CD4-positive, alpha-beta T cell treated with Interleukin-17A for 1 hour (primary cell): ENCODE measurements at places on chromosomes 16 and 17.

- DNase-seq: no peak
Measured at GRCh38 chr16:30143347-30143702, 20.3 kb upstream of the MAPK3 start.

- DNase-seq: no peak
Measured at GRCh38 chr17:56637254-56637653, 43.8 kb downstream of the NOG start.

DNA sequence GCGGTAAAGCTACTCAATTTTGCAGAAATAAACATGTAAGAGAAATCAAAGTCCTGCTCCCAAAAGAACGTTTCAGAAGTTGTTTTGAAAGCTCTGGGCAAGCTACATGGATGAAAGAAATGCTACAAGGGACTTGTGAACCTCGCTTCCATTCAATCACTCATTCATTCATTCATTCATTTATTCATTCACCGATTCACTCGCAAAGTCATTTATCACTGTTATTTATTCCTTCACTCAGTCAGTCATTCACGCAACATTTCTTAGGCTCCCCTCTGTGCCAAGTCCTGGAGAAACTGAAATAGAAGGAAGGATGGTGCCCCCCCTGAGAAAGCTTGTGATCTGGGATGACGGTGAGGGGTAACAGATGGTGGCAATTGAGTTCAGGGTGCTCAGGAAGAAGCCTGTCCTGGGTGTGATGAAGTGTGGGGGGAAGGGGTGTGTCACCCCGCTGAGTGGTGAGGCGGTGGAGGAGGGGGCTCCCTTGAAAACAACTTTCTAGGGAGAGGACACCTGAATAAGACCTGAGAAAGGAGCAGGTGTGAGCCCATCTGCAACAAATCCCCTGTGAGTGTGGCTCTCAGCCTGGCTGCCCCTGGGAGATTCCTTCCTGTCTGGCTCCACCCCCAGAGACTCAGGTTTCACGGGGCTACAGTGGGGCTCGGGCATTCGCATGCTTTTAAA, 36.3 kb upstream of the PRSS54 start:
- no peak for DNase-seq

GRCh38 chr17:46039592-46040186, 40.6 kb downstream of the STH start:
- no peak for DNase-seq
